ENCODE measurements at places on chromosomes 5 and 9.

- DNase-seq: no peak
These were observed 24.9 kb upstream of the SLCO6A1 start for GRCh38 chr5:102523541-102524175.

GRCh38 chr5:53820119-53820801 lies 259.8 kb downstream of the NDUFS4 start:
- DNase-seq: no peak

- peak; percentile 91 for DNase-seq
These were observed at the start of gene GADD45G for GRCh38 chr9:89604729-89605464. Gene GADD45G (plus strand): TSS chr9:89605012. CDS start chr9:89605122, 110 bp downstream.

DNA sequence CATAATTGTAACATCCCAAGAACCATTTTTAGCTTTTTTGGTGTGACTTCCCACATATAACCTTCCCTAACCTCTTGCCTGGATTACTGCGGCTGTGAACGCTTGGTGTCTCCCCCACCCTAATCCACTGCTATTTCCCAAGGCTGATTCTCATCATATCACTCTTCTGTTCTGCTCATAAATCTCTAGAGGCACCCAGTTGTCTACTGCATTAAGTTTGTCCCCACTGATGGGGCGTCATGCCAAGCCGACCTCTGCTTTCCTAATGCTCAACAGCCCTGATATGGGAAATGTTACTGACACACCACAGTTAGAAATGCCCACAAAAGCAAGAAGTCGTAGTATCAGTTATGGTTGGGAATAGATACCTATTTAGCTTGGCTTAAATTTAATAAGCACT lies 24.4 kb downstream of the NPR3 start:
- no peak for DNase-seq

GRCh38 chr9:136190237-136190601 lies 14.7 kb downstream of the LHX3 start:
- DNase-seq: no peak

DNA sequence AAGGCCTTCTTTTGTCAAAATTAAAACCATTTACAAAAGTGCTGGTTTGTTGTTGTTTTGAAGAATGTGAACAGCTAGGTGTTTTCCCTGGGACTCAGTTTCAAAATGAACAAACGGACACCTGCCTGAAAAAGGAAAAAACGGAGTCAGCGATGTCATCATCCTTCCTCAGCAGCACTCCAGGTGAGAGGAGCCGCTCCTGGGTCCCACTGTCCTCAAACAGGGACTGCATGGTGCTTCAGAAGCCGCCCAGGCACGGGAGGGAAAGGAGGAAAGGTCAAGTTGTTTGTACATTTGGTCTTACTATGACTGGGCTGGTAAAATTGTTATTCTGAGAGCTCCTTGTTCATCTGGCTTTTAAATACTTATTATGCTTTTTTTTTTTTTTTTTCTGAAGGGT lies 69.0 kb upstream of the ZSWIM6 start:
- no peak for DNase-seq

DNA sequence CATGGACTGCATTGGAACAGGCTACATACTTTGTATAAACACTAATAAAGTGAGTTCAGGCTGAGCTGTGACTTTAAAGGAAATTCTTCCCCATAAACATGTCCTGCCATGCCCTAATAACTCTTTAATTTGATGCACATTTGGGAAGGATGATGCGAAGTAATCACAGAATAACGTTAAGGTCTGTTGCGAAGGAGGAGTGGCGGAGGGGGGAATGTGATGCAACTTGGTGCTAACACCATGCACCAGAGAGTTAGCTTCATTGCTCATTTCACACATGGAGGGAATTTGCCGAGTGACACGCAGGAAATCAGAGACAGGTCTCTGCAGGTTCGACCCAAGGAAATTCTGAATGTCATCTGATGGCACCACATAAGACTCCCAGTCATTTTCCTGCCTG lies 32.9 kb downstream of the SLIT3 start:
- DNase-seq: no peak

Data from activated CD4-positive, alpha-beta T cell treated with anti-CD3 and anti-CD28 coated beads, Interleukin-2, amount 50 U/mL, for 1 hour (primary cell).